Mesothelial cell of epicardium (in vitro differentiated cells): ENCODE measurements at places on chromosomes 6 and 20. TPM values are rescaled to one million over a fixed set of nuclear protein-coding genes. Genes with fewer than 3 reads are reported as not detected.

The NOTCH4 gene
- total RNA-seq, result 2.3 to 2.6 TPM (median 2.5 TPM) in 3 replicates

The GPSM3 gene
- 7.6 to 10.1 TPM (median 8.6 TPM) in 3 replicates for total RNA-seq

- no peak for DNase-seq
Observed at GRCh38 chr6:6411115-6411514, 90.7 kb upstream of the F13A1 start.

DNA sequence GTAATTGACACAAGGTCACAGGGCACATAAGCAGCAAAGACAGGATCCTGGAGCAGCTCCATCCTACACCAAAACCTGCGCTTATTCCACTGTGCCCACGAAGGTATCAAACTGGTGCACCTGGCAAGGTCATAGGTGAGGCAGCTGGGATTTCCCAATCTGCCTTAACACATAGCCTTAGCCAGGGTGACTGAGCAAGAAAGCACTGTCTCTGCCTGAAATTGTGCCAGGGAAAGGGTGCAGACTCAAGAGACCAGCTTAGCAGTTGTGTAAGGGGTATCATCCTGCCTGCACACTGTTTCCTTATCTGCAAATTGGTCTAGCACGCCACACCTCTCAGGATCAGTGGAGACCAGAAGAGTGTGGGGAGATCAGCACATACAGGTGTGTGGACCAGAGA, 82.8 kb downstream of the MAFB start:
- no peak for DNase-seq

DNA sequence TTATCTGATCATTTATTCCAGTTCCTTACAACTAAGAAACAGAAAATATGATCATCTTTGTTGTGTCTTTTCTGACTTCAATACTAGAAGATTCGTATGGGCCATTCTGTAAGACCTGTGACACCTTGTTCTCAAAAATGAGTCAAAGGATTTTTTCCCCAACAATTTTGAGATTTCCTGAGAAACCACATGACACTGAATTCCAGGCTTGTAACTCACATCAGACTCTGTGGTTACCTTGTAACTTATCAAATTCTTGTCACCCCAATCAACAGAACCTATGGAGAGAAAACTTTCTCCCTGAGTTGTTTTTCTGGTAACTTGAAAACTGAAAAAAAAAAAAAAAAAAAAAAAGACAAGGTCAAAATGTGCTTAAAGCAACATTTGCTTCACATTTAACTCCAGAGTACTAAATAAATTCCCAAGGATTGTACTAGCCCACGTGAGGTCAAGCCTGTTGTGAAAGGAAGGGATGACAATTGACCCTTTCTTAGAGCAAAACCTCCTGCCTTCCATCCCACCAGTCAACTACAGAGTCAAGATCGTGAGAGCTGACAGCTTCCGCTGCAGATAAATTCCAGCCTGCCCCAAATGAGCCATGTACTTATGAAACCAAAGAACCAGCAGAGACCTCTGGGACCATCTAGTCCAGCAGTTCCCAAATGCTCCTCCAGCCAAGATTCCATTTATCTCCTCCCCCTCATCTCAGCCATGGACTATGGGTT, 140.3 kb downstream of the TBX18 start:
- no peak for DNase-seq

- DNase-seq, result no peak
Observed at GRCh38 chr6:15108383-15108715, 137.5 kb upstream of the JARID2 start.

DNA sequence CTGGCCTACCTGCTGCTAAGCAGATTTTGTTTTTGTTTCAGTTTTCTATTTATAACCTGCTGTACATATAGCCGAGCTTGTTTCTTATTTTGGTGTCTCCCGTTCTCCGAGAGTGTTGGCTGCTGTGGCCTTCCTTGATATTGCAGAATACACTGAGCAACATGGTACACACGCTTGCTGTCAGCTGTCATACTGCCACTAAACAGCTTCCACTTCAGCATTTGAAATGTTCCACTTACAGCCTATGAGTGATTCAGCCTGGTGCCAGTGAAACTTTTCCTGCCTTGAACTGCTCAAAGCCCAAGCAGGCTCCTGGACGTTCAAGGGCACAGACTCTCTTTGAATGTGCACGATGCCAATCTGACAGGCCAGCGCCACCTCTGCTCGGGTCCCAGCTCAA, 87.1 kb downstream of the PSMG4 start:
- DNase-seq, result no peak

GRCh38 chr20:50930139-50930975, 880 bp downstream of the ADNP start:
- DNase-seq, result peak; percentile 51

The LY86 gene
- total RNA-seq, result not detected in 3 replicates

DNA sequence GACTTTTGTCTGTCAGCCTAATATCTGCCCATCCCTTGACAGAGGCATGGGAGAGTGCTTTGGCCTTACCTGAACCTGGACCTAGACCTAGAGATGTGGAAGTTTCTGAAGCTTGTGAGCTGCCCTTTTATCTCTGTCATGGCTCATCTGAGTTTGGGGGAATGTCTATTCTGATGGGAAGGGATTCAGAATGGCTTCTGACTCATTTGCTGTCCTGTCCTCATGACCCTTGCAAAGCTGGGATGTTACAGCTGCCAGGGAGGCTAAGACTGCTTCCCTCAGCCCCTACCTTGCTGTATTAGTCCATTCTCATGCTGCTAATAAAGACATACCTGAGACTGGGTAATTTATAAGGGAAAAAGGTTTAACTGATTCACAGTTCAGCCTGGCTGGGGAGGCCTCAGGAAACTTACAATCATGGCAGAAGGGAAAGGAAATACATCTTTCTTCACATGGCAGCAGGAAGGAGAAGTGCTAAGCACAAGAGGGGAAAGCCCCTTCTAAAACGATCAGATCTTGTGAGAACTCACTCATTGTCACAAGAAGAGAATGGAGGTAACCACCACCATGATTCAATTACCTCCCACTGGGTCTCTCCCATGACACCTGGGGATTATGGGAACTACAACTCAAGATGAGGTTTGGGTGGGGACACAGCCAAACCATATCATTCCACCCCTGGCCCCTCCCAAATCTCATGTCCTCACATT, 252.2 kb downstream of the ERMARD start:
- no peak for DNase-seq

DNA sequence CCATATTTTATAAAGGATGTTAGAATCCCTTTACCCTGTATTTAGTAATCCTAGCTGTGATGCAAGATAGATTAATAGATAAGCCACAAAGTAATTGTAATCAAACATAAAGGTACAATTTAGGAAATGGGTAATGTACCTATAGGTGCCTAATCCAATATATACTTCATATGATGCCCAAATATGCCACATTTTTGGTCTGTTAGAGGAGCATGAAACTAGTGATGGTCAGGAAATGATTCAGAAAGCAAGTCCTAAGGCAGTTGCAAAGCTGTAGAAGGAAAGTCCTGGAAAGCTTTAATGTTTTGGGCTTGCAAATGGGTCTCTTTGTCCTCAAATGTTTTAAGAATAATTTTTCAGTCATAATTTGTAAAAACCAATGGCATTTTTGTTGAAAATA, 76.6 kb upstream of the PTPRK start:
- no peak for DNase-seq

DNA sequence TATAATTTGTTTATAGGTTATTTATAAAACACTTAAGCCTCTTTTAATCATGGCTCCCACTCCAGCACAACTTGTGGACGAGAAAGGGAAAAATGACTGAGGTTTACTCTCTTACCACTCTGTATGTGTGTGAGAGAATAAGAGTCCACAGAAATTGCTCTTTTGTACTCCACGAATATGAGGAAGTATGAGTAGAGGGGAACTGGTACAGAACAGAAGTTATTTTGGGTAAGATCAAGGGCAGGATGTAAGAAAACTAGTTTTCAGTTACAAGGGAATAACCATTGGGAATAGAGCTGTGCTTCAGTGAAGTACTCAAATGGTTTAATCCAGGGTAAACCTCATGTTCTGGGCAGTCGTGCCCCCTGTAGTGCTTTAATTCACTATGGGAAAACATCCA, 72.6 kb downstream of the REV3L start:
- no peak for DNase-seq

DNA sequence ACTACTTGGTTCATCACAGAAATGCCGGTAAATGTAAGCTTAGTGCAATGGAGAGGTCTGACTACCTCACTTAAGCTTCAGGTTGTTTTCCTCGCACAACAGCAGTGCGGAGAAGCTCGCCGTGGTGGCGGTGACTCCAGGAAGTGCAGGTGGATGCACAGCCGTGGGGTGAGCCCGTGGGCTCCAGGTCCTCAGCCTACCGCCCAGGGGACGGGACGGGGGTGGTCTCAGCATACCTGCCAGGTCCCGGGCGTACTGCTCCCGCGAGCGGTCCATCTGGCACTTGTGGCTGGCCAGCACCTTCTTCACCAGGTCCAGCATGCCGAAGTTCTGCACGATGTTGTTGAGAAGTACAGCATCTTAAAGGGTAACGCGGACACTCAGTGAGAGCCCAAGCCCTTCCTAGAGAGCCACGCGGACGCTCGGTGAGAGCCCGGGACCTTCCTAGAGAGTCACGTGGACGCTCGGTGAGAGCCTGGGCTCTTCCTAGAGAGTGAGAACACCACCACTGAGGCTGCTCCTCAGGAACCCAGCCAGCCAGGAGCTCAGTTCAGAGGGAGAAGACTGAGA, 17.8 kb upstream of the HELZ2 start:
- DNase-seq, result no peak

The HECA gene
- 25.9 to 28.5 TPM (median 27.5 TPM) in 3 replicates for total RNA-seq

GRCh38 chr20:3889489-3890397, 556 bp downstream of the PANK2 start:
- peak; percentile 26 for DNase-seq

- no peak for DNase-seq
Observed at GRCh38 chr6:134115715-134116074, 63.3 kb upstream of the SLC2A12 start.

DNA sequence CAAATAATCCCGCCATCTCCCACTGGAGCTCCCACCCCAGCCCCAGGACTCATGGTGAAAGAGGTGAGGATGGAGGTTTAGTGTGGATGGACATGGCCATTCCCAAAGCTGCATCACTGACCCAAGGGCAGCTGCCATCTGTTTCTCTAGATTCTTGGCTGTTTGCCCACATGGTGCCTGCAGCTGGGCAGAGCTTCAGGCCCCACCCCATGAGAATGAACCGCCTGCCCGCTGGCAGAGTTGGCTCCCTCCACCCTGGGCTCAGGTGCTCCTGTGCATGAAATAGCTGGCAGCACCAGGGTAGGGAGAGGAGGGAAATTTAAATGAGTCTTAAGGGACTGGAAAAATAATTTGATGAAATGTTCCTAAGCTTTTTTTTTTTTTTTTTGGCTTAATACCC, 17.4 kb downstream of the SCML4 start:
- no peak for DNase-seq

GRCh38 chr6:133953634-133954415, 801 bp downstream of the TBPL1 start:
- no peak for DNase-seq

DNA sequence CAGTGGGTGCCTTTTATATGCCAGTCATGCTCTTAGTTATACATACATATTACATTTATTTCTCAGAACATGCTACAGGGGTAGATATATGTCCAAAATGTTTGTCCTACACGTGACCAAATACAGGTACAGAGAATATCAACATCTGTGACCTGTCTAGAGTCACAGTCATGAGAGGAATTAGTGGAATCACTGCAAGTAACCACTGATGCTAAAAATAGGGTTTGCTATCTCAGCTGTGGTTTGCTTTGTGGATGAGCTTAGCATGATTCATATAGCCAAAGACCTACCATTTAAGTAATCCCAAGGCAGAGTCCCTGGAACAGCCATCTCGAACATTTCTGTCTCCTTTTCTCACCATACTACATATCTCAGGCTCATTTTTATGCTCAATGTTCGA, 32.3 kb downstream of the GSTA3 start:
- no peak for DNase-seq

The MUC21 gene
- not detected in 3 replicates for total RNA-seq

The SSTR4 gene
- total RNA-seq, result not detected in 3 replicates

- no peak for DNase-seq
Observed at GRCh38 chr20:44938637-44939036, 21.6 kb downstream of the TOMM34 start.

The ZSCAN23 gene
- total RNA-seq, result 10.4 to 13.9 TPM (median 13.5 TPM) in 3 replicates

The ZC2HC1B gene
- 0.29 TPM in 1 of 3 replicates, not detected in the others for total RNA-seq

The ZSCAN16 gene
- total RNA-seq, result 9.1 to 11.7 TPM (median 11.3 TPM) in 3 replicates

GRCh38 chr6:129865013-129865412, 3.9 kb upstream of the TMEM244 start:
- no peak for DNase-seq

The CST7 gene
- not detected in 3 replicates for total RNA-seq

The PRPH2 gene
- total RNA-seq, result 0.11 to 0.16 TPM (median 0.11 TPM) in 3 replicates

- DNase-seq, result no peak
Observed at GRCh38 chr20:24297993-24298392, 171.4 kb upstream of the SYNDIG1 start.

DNA sequence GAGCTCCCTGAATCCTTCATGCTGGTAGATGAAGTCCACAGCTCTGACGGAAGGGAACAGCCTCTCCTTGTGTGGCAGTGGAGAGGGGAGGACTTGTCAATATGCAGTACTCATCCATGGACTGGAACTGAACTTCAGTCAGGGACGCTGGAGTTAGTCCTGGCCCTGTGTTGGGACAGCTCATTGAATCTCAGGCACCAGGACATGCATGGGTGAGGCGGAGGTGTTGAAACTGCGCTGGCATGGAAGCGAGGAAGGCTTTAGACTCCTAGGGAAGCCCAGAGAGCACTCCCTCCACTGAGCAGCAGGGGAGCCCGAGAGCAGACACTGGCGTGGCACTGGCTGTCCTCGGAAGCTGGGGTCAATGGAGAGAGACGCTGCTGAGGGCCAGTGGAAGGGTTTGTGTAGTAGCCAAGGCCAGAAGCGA, 161.3 kb upstream of the GGTLC1 start:
- DNase-seq, result no peak

- no peak for DNase-seq
Observed at GRCh38 chr20:47610247-47610944, 108.7 kb downstream of the NCOA3 start.

The POPDC3 gene
- total RNA-seq, result 10.1 to 11.1 TPM (median 10.4 TPM) in 3 replicates

The SCRT2 gene
- total RNA-seq, result not detected in 3 replicates

The DEFB132 gene
- not detected in 3 replicates for total RNA-seq

The MAK gene
- 0.14 to 0.25 TPM (median 0.24 TPM) in 3 replicates for total RNA-seq

- DNase-seq, result peak; percentile 82
Observed at GRCh38 chr6:103783329-103783728, 1076.4 kb downstream of the HACE1 start.

GRCh38 chr6:14950103-14950969, 295.5 kb upstream of the JARID2 start:
- no peak for DNase-seq

GRCh38 chr6:148470606-148471465, 128.2 kb downstream of the SASH1 start:
- DNase-seq, result no peak

DNA sequence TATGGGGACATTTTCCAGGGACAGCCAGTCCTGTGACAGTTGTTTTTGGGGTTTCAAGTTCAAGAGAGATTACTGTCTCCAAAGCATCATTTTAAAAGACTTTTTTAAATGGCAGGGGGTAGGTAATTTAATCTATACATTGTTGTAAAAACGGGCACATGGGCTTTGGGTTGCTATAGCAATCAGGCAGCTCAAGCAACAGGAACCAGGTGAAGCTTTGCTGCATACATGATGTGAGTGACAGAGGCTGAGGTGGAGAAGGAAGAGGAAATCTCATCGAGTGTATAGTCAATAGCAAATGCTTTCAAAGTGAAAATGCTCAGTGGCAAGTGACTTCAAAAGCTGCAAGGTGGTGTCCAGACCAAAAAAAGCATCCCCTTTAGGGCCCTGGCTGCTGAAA, 277.4 kb upstream of the JAG1 start:
- no peak for DNase-seq
